ENCODE measurements at places on chromosomes 4 and X.

DNA sequence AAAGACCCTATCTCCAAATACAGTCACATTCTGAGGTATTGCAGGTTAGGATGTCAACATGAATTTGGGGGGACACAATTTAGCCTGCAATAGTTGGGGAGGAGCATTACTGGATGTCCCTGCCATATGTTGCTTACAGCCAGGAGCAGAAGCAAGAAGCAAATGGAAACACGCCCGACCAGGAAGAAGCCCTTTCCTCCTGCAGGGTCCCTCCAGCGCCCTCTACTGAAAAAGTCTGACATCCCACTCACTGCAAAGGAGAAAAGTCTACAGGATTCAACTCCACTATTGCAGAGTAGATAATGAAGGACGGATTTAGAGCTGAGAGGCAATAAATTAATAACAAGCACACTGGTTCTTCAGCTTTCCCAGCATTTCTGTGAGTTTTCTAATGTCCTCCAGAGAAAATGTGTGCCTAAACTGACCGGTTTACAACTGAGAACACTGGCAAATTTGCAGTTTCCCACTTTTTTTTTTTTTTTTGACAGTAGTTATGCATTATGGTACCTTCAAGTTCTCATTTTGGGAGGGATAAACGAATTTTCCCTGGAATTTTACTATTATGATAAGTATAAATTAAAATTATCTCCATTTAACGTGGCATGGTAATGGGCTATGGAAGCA lies 31.7 kb downstream of the COQ2 start:
- DNase-seq: peak; percentile 65

- DNase-seq: peak; percentile 94
Measured at GRCh38 chrX:65677954-65678469, 10.6 kb downstream of the MSN start.

DNA sequence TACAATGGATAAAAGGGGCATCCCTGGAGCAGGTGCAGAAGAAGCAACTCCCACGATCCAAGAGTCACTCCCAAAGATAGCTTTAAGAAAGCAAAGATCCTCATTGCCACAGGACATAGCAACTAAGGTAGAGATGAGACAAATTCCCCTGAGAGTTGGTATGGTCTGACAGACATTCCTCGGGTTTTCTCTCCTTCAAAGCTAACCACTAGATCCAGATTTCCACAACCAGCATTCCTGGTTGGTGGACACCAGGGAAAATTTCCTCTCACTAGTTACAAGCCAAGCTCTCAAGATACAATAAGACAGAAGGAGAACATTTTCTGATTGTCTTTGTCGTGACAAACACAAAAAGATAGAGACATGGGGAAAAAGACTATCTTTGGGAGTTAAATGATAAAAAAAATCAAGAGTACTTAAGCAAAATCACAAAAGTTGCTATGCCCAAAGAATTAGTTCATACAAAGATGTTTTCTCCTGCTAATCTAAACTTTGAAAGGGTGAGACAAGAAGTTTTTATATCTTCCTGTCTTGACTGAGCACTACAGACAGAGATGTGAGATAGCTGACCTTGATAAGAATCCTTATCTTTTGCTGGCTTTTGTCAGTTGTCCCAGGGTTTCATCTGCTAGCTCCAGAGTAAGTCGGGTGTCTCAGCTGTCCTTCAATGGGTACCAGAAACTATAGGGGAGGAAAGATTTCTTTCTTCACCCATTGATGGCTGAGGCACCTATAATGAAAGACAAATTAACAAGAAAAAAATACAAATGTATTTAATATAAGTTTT lies 200.5 kb downstream of the CENPC start:
- DNase-seq: no peak

DNA sequence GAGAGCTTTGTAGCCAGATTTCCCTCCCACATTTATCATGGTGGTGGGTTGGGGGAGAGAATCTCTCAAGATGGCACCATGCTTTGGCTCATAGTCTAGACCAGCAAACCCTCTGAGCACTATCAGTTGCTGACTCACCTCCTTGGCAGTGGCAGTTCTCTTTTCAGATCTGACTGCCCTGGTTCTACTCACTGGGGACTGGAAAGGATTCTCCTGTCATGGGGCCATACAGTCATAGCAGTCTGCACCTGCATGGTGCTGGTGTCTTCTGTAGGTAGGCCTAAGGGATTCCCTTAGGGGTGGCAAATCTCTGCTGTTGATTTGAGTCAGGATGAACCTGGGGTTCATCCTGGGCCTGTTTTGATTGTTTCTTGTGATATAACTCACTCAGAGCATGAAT lies 2.6 kb downstream of the TEX13B start:
- DNase-seq: no peak

- DNase-seq: peak; percentile 92
Measured at GRCh38 chr4:16858275-16858752, 40.1 kb downstream of the LDB2 start.

GRCh38 chr4:113146876-113147358 lies 97.5 kb downstream of the ANK2 start:
- DNase-seq: no peak

DNA sequence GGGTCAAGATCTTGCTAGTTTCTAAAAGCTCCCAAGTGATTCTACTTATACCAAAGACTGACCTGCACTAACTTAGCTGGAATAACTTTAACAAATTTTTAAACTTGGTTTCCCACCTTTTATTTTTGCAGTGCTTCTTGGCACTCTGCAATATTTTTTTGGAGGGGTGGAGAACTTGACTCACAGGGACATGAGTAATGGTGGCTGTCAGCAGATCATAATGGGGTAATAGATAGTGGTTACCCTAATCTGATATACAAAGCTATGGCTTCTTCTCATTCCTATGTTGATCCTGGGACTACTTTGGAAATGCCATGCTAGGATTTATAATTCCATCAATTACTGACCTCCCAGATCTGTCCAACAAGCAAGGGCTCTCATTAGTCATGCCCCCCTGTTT lies 295.7 kb downstream of the GPAT3 start:
- peak; percentile 52 for DNase-seq

DNA sequence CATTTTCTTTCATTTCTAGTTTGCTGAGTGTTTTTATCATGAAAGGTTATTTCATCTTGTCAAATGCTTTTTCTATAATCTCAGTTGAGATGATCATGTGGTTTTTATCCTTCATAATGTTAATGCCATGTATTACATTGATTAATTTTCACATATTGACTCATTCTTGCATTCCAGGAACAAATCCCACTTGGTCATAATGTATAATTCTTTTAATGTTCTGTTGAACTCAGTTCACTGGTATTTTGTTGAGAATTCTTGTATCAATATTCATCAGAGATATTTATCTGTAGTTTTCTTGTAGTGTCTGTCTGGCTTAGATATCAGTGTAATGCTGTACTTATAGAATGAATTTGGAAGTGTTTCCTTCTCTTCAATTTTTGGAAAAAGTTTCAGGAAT lies 16.7 kb upstream of the LHFPL1 start:
- peak; percentile 77 for DNase-seq

- no peak for DNase-seq
Measured at GRCh38 chr4:38728631-38729141, 54.1 kb downstream of the TLR10 start.

DNA sequence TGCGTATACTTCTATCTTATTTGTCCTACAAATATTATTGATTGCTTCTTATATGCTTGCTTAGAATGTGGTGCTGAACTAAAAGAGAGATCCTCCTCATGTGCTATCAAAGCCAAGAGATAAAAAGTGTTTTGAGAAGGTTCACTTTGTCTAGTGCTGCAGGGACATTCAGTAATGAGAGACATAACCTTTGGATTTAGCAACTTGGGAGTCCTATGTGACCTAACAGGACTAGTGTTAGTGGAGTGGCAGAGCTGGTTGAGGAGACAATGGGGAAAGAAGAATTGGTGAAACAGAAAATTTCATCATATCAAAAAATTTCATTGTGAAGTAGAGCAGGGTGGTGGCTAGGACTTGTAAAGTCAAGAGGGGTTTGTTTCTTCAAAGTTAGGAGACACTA lies 117.0 kb downstream of the RAPGEF2 start:
- no peak for DNase-seq

DNA sequence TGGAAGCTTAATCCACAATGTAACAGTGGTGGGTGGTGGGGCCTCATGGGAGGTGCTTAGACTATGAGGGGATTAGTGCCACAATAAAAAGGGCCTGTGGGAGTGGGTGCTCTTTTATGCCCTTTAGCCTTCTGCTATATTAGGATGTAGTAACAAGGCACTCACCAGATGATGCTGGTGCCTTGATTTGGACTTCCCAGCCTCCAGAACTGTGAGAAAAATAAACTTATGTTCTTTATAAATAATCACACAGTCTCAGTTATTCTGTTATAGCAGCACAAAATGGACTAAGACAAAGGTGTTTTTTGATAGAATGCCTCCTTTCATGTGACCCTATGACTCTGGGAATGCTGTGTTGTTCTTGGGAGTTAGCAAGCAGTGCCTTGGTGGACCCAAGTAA lies 89.8 kb downstream of the STIM2 start:
- DNase-seq: no peak

DNA sequence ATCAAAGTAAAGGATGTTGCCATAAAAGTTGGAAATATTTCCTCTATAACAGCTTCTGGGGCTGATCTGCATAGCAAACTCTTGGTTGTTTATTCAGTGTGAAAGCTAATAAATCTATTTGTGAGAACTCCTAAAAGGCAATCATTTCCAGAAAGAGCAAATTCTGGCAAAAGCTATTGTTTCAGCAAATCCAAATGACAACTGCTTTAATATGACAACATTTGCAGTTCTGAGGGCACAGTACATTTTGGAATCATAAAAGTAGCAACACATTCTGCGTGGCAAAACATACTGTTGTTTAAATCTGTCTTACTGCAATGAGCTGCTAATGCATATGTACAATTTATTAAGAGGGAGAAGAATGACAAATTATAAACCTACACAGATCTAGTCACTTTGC lies 818.1 kb downstream of the FSTL5 start:
- DNase-seq: no peak

DNA sequence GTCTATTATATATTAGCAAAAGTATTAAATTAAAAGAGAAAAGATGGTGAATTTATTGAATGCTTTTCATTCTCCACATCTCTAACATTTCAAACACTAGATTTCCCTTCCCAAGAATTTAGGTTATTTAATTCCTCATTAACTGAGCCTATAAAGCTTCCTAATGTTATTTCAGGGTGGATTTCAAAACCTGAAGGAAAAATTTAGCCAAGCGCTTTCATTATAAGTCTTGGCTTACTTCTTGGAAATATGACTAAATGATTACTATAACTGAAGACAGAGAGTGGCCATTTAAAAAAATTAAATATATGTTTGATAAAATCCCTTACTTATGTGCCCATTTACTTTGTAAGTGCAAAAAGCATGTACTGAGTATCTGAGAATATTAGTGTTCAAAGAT lies 141.8 kb upstream of the ARSJ start:
- no peak for DNase-seq

- DNase-seq: no peak
Measured at GRCh38 chrX:110304884-110305283, 13.0 kb downstream of the AMMECR1 start.

DNA sequence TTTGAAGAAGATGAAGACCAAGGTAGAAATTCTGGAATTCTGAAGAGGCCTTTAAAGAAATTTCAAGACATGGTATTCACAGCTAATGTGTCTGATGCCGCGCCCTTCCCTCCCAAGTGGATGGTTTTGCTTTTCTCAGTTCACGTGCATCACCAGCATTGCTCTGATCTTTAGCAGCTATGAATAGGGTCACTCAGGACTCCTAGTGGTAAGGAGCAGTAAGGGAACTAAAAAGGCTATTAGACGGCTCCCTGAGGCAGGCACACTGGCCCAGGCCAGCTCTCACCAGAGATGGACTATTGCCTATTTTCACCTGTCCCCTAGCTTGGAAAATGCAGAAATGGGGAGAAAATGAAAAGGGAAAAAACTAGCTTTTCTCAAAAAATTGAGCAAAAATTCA lies 447.5 kb upstream of the RASGEF1B start:
- no peak for DNase-seq

Measured in fibroblast of skin of right biceps (primary cell).